ENCODE measurements at places on chromosomes 6 and 20.

GRCh38 chr6:35037664-35038038 is 103.5 kb downstream of the TCP11 start:
- DNase-seq = no peak

DNA sequence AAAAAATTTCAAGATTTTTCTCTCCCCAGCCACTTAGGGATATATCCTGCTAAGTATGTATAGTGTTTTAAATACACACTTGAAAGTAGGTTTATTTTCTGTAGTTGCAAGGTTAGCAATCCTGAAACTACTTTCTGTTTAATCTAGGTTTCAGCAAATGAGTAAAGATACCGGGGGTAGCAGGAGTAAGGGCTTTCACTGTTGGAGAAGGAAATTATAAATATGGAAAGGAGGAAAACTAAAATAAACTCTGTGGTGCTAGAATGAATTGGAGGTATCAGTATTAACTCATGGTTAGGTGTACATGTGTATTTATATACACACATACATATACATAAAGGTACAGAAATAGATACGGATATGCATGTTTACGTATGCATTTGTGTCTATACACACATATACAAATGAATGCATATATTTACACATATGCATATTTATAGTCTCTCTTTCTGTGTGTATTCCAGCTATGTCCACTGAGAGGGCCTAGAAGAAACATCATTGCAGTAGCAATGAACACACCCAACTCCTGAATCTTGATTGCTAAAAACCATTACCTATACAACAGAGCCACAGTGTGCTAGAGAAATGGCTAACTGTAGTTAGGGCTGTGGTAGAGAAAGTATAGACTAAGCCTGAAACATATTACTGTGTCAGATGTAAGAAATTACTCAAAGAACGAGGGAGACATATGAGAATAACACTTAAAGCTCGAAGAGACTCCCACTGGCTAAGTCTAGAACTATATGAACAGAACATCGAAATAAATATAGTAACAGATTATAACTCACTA is 95.9 kb upstream of the EMILIN3 start:
- DNase-seq = no peak

DNA sequence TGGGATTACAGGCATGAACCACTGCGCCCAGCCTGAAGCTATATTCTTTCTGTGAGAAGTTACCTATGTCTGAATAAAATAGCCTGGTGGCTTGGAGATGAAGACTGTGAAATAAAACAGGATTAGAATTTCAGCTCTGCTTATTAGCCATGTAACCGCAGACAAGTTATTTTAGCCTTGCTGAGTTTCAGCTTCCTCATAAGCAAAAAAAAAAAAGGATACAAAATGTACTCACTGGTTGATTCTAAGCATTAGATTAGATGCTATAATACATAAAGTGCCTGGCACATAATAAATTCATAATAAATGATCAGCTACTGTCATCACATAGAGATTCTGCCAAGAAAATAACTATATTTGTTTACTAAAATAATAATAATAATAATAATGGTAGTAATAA is 98.8 kb downstream of the EPB41L2 start:
- no peak for DNase-seq

GRCh38 chr6:5135788-5136376 is 50.7 kb downstream of the PPP1R3G start:
- DNase-seq = no peak

DNA sequence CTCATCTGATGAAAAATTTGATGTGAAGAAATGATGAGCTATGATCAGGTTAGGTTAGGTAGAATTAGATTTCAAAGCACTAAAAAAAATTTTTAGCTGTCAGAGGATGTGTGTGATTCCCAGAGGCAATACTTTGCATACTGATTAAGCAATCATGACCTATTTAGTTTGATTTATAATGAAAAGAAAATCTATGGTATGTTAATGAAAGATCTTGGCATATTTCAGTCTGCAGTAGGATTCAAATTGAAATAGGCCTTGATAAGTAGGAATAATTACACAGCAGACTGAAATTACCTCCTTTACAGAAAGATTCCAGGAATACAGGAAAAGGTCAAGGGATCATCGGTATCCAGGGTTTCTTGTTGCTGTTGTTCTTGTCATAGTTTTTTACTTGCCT is 69.3 kb downstream of the HDDC2 start:
- DNase-seq = no peak

DNA sequence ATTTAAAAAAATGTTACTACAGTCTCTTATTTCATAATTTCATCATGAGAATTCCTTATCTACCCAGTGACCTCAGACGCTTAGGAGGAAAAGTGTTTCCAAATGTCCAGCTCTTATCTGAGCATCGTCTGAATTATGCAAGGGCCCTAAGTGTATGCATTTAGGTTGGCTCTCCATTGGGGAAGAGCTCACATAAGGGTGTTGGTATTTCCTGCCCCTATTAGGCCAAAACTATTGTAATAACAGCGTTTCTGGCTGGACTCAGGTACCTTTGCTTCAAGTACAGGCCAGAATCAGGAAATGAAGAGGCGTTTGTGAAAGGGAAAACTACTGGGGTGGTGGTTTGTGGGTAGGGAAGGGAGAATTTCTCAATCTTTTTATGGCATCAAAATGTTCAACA is 40.4 kb upstream of the SGK1 start:
- no peak for DNase-seq

DNA sequence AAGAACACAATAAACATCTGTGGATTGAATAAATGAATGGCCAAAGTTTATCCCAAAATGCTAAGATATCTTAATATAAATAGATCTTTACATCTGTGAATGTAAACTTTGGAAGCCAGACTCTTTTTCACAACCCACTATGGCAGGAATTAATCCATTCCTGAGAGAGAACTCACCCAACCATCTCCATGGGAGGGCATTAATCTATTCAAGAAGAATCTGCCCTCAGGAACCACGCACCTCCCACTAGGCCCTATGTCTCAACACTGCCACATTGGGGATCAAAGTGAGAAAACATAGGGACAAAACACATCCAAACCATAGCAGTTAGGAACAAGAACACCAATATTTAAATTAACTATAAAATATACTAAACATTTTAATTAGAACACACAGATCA is 3.4 kb downstream of the UBE3D start:
- no peak for DNase-seq

- no peak for DNase-seq
Observed at GRCh38 chr6:1719922-1720321, 110.2 kb downstream of the FOXC1 start.

DNA sequence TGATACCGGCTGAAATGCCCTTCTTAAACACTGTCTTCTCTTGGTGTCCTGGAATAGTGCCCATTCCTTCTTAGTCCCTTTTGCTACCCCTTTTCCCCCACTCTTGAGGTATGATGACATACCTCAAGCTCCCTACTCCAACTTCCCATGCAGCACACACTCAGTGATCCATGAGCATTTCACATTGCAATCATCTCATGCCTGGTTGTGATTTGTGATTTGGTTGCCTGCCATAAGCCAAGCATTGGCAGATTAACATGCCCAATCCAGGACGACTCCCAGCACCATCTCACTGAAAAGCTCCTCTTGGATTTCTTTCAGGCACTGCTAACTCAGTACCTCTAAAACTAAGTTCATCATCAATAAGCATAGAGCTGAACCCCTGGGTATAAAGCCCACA is 14.7 kb upstream of the PTPRA start:
- no peak for DNase-seq

- no peak for DNase-seq
Observed at GRCh38 chr6:128515550-128516513, 4.6 kb downstream of the PTPRK start.

GRCh38 chr6:3654436-3654835 is 97.1 kb downstream of the PXDC1 start:
- no peak for DNase-seq

DNA sequence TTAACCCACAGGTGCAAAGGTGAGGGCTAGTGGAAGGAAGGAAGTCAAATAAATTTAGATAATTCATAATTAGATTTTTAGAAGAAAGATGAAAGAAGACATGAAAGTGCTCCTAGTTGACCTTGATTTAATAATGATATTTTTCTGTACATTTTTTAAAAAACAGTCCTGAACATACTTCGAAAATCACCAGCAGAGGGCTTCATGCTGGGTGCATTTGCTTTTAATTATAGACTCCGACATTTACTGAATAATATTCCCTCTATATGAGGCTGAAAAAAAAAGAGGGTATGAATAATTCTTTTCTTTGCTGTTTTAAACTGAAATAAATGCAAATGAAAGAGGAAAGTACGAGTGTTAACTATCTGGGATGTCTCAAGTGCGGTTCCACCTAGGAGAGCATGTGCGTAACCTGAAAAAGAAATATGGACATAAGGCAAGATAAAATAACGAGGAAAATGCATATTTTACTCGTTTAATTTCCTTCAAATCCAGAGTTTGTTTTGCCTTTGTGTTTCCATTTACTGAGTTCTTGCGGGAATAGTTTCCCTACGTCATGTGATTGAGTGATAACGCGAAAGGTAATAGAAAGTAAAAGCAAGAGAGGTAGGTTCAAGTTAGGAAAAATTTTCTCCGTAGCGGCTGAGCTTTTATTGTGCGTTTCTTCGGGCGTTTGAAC is 3.1 kb upstream of the TFAP2B start:
- DNase-seq = no peak

DNA sequence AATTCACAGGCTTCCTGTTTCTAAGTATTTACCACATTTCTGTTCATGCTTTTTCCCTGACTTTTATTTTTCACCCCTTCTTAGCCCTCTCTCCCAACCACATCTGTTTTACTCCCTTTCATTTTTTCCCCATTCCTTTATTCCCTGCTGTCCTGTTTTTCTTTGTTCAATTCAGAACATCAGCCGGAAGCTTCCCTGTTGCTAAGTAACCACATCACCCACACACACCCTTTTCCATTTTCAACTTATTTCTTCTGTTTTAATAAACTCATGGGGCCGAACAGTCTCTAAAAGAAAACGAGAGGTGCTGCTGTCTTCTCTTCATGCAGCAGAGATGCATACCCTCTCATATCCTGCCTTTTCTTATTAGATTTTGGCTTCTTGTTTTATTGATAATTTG is 53.5 kb upstream of the CEP85L start:
- no peak for DNase-seq

- no peak for DNase-seq
Observed at GRCh38 chr6:127886603-127887002, 14.3 kb downstream of the THEMIS start.

DNA sequence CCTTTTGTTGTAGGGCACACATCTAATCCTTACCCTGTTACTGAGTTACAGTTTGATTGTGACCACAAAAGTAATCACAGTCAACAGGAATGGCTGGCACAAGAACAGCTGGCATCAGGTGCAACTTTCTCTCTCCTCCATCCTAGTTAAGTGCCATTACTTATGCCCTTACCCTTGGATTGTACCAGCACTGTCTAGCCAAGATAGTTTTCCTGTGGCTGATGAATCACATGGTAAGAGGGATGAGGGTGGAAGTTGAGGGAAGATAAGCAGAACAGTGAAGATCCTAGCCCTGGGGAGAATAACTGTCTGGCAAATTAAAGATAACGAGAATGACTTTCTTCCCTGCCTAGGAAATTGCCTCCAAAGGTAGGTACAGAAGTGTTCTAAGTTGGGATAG is 42.0 kb downstream of the RNF217 start:
- DNase-seq = no peak

DNA sequence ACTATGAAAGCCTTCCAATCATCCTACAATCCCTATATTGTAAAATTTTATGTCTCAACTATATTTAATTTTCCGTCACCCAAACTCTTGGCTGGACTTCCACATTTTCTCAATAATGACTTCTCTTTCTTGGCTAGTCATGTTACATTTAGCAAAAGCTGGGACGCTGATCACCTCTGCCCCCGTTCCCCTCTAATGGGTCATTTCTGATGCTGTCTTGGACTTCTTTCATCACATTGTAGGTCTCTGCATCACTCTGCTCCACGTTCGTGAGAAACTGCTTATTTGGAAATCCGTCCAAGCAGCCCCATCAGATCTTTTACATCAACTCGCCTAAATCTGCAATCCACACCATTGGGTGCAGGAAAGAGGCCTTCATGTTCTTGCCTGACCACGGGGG is 203.8 kb downstream of the MYLK4 start:
- no peak for DNase-seq

DNA sequence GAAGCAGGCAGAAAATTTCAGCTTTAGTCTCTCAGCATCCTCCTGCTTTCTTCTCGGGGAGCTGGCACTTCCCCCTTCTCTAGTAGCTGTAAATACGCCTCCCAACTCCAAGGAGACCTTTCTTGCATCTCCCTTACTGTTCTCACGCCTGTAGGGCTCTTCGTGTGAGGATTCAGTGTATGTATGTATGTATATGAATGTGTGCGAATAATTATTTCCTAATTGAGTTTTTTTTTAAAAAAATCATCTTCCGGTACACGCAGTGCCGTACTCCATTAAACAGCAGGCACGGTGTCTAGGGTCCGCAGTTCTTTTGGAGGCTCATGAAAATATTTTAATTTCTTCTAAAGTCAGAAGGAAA is 85.4 kb downstream of the HFE start:
- no peak for DNase-seq

- DNase-seq = no peak
Observed at GRCh38 chr20:41387444-41387851, 20.8 kb upstream of the EMILIN3 start.

DNA sequence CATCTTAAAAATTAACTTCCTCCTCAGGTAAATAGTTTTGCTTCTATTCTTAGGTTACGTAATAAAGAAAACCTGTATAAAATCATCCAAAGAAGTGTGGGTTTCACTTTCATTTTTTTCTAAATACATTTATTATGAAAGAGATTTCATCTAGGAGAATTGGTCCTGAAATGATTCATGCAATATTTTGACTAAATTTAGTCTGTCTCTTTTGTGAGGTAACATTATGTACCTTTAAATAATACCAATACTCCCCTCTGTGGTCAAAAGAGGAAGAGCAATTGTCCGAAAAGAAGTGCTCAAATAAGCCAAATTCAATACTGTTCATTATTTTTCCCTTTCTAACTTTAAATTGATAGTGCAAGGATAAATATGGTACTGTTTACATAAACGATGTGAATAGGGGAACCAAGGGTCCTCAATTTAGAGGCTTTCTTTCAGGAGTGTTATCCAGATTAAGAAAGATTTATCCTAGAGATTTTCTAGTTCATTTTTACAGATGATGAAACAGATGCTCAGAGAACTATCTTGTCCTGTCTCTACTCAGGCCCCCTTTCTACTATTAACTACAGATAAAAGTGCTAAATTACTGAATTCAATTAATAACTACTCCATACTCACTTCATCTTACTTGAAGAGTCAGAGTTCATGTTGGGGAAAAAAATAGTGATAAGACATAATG is 26.2 kb downstream of the CYP39A1 start:
- no peak for DNase-seq

- no peak for DNase-seq
Observed at GRCh38 chr20:52103913-52104545, 87.5 kb downstream of the ZFP64 start.
